Endothelial cell (in vitro differentiated cells): ENCODE measurements at places on chromosomes 6 and 20. TPM values are rescaled to one million over a fixed set of nuclear protein-coding genes. Genes with fewer than 3 reads are reported as not detected.

ENPP3 gene
- total RNA-seq, result 0.64 TPM

PACRG gene
- 1.1 TPM for total RNA-seq

PROKR2 gene
- not detected for total RNA-seq

DNA sequence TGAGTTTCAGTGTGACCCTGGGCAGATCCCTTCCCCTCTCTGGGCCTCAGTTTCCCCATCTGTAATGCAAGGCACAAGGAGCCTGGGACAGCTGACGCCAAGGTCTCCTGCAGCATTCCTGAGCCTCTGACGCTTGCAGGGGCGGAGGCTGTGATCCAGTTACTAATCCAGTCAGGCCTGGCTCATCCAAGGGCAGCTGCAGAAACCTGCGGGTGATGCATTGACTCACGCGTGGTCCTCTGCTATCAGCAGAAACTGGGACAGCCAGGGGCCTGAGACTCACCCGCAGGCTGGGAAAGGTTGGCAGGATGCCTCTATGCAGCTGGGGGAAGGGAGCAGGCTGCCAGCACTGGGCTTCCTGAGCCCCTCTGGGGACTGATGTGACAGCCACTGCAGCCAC, 65.0 kb upstream of the SIRPA start:
- DNase-seq, result no peak

- peak; percentile 63 for DNase-seq
Measured at GRCh38 chr6:142946924-142947713, 2.1 kb upstream of the HIVEP2 start.

DNA sequence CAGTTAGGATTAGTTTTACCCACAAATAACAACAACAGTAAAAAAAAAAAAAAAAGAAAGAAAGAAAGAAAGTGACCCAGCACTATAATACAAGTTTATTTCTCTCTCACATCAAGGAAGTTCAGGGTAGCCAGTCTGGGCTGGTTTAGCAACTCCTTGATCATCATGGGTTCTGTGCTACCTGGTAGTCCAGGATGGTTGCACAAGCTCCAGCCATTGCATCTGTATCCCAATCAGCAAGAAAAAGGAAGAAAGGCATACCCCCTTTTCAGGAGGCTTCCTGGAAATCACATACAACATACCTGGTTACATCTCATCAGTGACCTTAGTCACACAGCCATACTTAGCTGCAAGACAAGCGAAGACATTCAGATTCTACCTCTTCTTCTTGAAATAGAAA, 128.5 kb downstream of the MTHFD1L start:
- DNase-seq, result no peak

DNA sequence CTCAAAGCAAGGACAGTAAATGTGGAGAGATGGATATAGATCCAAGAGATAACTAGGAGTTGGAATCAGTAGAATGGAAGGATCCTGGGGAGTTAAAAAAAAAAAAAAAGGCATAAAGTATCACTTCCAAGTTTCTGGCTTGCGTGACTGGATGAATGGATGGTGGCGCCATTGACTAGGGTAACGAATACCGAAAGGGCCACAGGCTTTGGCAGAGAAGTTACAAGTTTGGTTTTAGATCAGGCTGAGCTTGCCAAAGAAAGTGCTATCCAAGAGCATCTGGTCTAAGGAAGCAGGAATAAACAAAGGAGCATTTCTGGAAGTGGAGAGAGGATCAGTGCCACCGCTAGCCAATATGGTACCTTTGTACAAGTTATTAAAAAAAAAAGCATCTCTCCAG, 17.5 kb downstream of the L3MBTL1 start:
- no peak for DNase-seq

DNA sequence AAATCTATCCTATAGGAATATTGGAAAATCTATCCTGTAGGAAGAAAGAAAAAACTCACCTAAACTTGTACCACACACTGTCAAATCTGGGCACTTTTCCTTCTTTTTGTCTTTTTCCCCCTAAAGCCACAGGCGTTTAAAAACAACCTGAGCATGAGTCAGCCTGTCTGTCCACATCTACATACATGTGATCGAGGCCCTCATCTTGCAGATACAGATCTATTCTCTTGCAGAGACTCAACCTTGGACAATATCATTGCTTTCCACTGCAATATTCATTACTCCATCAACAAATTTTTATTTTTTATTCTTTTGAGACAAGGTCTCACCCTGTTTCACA, 95.9 kb upstream of the IYD start:
- no peak for DNase-seq

DNA sequence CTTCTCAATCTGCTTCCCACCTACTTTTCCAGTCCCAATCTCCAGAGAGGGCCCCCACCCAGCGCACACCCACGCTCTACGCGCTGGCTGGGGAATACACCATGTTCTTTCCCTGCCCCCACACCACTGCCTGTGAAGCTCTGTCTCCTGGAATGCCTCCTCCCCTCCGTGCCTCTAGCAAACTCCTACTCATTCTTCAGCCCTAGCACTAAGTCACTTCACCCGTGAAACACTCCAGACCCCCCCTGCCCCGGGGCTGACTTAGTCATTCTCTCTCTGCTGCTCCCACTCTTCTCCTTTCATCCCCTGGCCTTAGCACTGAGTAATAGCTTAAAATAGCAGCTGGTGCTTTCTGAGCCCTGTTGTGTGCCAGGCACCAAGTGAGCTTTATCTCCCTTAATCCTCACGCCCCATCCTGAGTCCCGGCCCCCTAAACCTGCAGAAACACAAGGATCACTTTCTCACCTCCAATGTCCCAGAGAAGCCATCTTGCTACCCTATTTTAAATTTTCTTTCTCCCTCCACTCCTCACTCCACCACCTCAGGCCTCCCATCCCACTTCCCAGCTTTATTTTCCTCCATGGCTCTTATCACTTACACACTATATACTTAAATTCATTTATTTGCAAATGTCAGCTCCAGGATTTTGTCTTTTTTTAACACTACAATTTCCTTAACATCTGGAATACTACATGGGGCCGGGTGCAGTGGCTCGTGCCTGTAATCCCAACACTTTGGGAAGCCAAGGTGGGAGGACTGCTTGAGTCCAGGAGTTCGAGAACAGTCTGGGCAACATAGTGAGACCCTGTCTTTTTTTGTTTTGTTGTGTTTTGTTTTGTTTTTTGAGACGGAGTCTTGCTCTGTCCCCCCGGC, 6.3 kb upstream of the PARD6B start:
- DNase-seq, result no peak

DNA sequence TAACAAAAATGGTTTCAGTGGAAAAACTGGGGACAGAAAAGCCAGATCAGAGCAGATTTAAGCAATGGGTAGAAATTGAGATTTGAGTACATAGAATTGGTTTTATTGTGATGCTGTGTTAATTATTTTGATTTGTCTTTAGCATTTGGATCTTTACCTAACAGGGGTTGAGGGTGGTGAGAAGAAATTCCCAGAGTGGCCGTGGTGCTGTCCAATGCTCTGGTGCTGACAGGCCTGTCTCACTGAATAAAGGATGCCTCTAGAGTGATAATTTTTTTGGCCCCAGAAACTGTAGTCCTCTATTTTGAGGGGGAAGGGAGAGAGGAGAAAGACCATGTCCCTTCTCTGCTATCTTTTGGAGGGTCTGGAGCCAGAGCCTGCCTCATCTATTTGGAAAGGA, 79.1 kb downstream of the LYRM2 start:
- no peak for DNase-seq

DNA sequence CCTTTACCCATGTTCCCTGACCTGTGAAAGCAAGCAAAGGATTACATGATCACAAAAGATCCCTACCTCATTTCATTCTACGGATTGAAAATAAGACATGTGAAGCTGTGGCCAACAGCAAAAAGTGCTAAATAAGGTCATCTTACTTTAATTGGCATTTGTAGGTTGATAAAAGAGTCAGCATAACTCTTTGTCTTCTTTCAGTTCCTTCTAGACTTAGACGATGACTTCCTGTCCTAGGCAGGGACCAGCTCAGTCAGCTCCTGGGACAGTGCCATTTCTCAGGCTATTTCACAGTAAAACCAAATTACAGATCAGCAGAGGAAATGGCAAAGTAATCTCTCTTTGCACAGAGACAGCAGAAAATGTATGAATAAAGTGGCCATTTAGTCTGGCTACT, 480.7 kb downstream of the RFPL4B start:
- DNase-seq, result no peak

- DNase-seq, result peak; percentile 36
Measured at GRCh38 chr6:43817192-43817591, 47.2 kb downstream of the VEGFA start.

DNA sequence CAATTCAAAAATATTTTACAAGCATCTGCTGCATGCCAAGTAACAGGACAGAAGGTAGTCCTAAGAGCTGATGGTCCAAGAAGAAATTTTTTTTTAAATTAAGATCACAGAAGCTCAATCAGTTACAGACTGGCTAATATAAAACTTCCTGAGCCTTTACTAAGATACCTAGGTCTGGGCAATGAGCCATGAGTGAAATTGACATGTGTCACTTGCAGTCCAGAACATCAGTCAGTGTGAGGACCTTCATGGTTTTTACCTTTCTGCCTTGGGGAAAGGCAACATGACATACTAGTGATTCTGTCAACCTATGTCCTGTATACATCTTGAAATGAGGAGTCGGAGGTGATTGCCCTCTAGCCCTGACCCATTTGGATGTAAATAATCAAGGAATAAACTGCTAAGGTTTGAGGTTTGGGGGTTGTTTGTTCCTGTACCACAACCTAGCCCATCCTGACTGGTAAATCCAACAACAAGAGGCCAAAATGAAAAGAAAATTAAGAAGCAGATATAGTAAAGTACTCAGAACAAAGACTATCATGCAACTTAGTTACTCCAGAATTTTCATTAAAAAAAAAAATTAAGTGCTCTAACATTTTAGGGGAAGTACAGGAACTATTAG, 70.0 kb downstream of the CNKSR3 start:
- DNase-seq, result no peak
